ENCODE measurements at places on chromosomes 1 and 21. TPM values are rescaled to one million over a fixed set of nuclear protein-coding genes. Genes with fewer than 3 reads are reported as not detected.

Gene KCNA3
- total RNA-seq: 0.23 TPM

DNA sequence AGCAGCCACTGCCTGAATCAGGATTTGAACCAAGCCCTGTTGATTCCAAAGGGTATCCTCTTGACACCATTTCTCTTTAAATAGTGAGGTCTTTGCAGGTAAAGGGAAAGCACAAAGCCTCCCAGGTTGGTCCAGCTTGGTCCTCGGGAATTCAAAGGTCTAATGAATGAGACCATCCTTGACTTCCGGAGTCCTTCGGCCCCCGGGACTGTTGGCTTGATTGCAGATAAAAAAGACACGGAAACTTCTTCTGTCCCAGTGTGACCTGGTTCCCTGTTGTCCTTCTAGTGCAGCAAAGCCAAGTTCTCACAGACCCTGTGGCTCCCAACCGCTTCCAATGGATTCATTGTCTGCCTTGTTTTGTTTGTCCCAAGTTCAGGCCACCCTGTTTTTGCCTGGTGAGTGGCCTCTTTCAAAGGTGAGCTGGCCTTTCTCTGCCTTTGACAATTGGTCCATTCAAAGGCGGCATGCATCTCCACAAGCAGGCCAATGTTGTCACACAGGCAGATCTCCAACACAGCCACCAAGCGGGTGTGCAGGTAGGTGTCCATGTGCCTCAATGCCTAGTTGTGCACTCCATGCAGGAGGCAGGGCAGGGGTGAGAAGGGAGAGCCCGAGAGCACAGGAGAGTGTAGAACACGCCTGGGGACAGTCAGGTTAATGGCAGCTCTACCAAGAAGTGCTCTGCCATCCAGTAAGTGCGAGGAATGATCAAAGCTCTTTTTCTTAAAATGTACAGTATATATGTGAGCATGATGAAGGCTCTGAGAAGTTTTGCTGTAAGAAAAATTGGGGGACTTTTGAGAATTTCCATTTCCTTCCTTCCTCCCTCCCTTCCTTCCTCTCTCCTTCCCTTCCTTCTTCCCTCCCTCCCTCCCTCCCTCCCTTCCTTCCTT lies 82.1 kb upstream of the ZBTB40 start:
- H3K4me3 ChIP-seq: no peak overlapping the region
- no peak overlapping the region for H3K27ac ChIP-seq
- H3K4me1 ChIP-seq: no peaks in the 10 kb centered on the region
- H3K36me3 ChIP-seq: no peaks in the 10 kb centered on the region

GRCh38 chr1:82920418-82921248 lies 1078.3 kb downstream of the TTLL7 start:
- H3K27ac ChIP-seq: peak overlapping the region; percentile 41
- H3K4me1 ChIP-seq: no peaks in the 10 kb centered on the region
- no peaks in the 10 kb centered on the region for H3K36me3 ChIP-seq
- H3K27me3 ChIP-seq: no peaks in the 10 kb centered on the region
- no peak for DNase-seq

Gene GIPC2
- 5.0 TPM for total RNA-seq

DNA sequence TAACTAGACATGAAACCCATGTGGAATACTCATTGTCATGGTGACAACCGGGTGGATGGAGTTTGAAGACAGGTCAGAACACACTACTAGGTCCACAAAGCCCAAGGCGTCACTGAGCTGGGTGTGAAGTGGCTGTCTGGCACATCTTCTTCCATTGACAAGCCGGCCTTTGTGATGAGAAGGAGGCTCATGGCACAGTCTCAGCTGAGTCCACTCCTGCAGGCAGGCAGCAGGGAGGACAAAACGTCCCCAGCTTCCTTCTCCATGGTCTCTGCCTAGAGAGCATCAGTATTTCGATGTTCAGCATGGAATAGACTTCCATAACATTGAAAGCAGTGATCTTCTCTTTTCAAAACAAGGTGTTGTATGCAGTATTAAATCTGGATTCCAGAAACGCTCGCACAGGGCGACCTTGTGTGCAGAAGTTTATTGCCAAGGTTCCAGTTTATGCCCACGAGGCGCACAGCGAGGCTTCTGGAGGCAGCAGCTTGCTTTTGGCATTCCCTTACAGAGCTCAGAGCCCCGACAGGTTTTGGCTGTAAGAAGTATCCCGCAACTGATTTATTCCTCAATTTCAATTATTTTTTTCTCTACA lies 104.2 kb downstream of the SIM2 start:
- H3K36me3 ChIP-seq: no peaks in the 10 kb centered on the region
- H3K4me1 ChIP-seq: no peaks in the 10 kb centered on the region
- H3K27ac ChIP-seq: no peak overlapping the region
- H3K27me3 ChIP-seq: no peaks in the 10 kb centered on the region
- no peak for DNase-seq
- H3K4me3 ChIP-seq: no peak overlapping the region

DNA sequence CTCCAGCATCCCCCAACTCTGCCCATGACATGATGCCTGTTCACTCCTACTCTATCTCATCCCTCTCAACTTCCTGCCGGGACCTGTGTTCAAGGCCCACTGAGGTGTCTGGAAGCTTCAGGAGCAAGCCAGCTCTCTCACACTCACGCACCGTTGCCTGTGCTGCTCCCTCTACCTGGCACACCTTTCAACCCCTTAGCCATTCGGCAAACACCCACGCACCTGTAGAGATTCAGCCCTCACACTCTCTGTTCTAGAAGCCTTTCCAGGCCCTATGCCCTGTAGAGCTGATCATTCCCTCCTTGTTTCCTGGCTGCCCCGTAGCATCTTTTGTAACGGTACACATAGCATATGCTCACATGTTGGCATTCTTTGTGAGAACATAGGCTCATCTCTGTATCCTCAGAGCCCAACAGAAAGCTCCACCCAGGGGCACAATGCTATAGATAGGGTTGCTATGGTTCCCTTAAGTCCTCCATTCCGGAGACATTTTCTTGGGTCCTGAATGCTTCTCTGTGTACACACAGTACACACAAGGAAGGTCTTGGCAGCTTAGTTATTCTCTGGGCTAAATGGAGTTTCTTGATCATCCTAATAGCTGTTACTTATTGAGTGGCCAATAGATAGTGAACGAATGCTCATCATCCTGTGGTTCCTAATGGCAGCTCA lies 1.3 kb downstream of the C8B start:
- H3K27ac ChIP-seq: peak overlapping the region; percentile 91
- no peak for DNase-seq
- peak overlapping the region; percentile 59 for H3K4me3 ChIP-seq
- no peaks in the 10 kb centered on the region for H3K27me3 ChIP-seq

DNA sequence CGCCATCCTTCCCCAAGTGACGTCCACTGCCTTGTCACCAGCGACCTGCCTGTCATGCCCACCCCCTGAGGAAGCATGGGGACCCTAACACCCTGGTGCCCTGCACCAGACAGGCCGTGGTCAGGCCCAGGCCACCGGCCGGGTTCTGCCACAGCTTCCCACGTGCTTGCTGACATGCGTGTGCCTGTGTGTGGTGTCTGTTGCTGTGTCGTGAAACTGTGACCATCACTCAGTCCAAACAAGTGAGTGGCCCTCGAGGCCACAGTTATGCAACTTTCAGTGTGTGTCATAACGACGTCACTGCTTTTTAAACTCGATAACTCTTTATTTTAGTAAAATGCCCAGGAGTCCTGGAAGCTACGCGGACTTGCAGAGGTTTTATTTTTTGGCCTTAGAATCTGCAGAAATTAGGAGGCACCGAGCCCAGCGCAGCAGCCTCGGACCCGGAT lies 8.5 kb upstream of the CTRC start:
- H3K4me3 ChIP-seq: no peak overlapping the region
- H3K27me3 ChIP-seq: no peaks in the 10 kb centered on the region
- no peak for DNase-seq
- peak overlapping the region; percentile 67 for H3K27ac ChIP-seq

Gene SYT14
- not detected for total RNA-seq

- peaks cover 8% of the 10 kb centered on the region for H3K4me1 ChIP-seq
- no peak overlapping the region for H3K27ac ChIP-seq
- H3K36me3 ChIP-seq: no peaks in the 10 kb centered on the region
- no peak overlapping the region for H3K4me3 ChIP-seq
- no peak for DNase-seq
Measured at GRCh38 chr1:178563099-178563820, 50.4 kb downstream of the TEX35 start.

DNA sequence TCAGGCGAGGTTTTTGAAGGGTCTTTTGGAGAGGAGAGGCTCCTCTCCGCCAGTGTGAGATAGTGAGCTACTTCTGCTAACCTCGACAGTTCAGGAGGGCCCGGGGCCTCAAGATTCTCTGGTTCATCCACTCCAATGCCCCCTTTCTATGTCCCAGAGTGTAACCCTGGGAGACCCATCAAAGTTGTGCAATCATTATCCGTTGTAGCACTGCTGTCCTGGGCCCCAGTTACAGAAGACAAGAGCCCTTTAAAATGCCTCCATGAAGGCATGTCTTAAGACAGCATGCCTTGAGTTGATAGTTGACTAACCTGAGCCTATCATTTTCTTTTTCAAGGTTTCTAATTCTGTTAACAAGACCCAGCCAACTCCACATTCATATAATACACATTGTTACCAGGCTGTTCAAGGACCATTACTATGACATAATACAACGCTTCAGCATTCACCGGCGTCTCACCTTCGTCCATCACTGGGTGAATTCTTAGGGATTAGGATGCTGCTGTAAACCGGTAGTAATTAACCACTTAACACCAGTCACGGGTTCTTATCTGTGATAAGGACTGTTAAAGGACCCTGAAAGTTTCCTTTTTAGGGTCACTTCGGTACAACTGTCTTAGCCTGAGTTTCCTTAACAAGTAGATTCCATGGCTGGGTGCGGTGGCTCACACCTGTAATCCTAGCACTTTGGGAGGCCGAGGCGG lies 37.4 kb upstream of the CDC42BPA start:
- no peaks in the 10 kb centered on the region for H3K4me1 ChIP-seq
- no peaks in the 10 kb centered on the region for H3K36me3 ChIP-seq
- no peaks in the 10 kb centered on the region for H3K27me3 ChIP-seq
- H3K4me3 ChIP-seq: no peak overlapping the region

Gene LY9
- 0.84 TPM for total RNA-seq

Gene VAV3
- 4.7 TPM for total RNA-seq

Gene AIM2
- total RNA-seq: 0.28 TPM

Gene KRTAP22-2
- total RNA-seq: not detected

DNA sequence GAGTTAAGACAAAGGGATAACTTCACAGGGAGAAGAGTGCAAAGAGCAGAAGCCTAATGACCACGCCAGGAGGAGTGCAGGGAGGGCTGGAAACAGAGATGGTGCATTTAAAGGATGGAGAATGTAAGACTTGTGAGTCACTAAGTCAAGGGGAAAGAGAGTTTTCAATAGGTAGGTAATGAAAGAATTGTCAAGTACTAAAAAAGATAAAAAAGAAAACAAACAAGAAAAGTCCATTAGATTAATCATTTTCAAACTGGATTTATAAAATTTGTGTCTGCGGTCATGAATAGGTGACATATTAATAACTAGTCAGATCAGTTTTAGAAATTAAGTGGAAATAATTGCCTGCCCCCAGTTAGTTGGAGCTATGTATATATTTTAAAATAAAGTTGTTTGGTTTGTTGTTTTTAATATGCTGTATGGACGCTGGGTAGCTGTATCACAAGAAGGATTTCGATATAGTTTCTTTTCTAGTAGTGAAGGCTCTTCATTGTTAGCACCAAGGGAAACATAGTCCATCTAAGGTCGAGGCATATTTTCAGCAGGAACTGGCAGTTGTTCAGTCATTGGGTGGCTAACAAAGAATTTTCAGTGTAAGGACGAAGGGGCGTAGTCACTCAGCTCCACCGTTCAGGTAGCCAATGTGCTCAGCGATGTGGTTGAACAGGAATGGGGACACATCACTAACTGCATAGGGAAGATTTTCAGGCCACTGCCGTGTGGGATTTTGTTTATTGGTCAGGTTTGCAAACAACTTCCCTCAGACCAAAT lies 203.0 kb downstream of the TGFB2 start:
- no peaks in the 10 kb centered on the region for H3K36me3 ChIP-seq
- H3K27ac ChIP-seq: no peak overlapping the region
- no peak for DNase-seq
- H3K4me1 ChIP-seq: no peaks in the 10 kb centered on the region
- H3K27me3 ChIP-seq: no peaks in the 10 kb centered on the region
- H3K4me3 ChIP-seq: no peak overlapping the region

Gene DMBX1
- total RNA-seq: not detected

DNA sequence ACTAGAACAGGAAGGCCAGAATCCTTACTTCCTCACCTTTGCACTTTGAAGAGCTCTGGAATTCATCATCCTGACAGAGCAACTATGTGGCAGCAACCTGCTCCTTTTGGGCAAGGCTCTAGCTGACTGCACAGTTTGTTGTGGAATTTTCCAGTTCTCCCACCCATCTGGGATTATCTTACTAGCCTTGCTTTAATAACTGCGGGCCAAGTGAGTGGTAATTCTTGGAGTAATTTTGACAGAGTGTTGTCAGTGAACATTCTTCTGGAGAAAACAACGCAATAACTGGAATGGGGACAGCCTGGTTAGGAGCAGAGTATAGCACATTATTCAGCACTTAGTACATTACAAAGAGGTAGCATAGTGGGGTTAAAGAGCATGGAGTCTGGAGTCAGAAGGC lies 75.3 kb downstream of the NTMT2 start:
- H3K27me3 ChIP-seq: no peaks in the 10 kb centered on the region
- no peaks in the 10 kb centered on the region for H3K4me1 ChIP-seq
- H3K36me3 ChIP-seq: no peaks in the 10 kb centered on the region
- no peak overlapping the region for H3K27ac ChIP-seq

- peak overlapping the region; percentile 96 for H3K27ac ChIP-seq
- H3K4me1 ChIP-seq: peaks cover 22% of the 10 kb centered on the region
- DNase-seq: peak; percentile 92
- H3K36me3 ChIP-seq: peaks cover under 1% of the 10 kb centered on the region
Measured at GRCh38 chr1:155206891-155207805, 549 bp downstream of the THBS3 start.

Data from liver (tissue), 10 donors.